ENCODE measurements at places on chromosomes 7 and 10.

- DNase-seq: peak; percentile 36
These were observed 20.4 kb upstream of the INPP5F start for GRCh38 chr10:119705434-119705831.

DNA sequence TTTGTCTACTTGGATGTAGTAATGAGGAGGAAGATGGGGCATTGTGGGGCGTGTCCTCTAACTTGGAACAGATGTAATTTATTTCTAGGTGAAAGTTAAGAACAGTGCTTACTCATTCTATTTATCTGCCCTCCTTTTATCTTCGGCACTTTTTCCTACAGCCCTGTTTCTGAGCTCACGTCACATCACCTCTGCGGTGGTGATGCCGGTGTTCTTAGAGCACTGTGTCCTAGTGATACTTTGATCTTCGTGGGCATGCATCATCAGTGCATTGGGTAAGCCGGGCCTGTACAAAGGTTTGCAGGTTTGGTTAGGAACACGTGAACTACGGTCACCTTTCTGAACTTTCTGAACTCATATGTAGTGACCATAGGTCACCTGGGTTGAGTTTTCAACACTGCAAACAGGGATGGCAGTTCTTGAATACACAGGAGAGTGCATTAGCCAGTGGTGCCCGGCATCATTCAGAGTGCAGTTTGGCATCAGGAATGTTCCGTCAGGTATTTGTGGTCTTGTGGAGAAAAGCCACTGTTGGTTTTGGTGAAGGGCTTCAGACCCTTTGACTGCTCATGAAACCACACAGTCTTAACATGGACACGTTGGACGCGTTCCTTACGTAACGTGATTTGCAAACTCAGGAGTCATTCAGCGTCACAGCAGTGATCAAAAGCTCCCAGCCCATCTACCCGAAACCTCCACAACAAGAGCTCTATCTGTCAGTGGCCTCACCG is 5.6 kb downstream of the POR start:
- DNase-seq: peak; percentile 19

DNA sequence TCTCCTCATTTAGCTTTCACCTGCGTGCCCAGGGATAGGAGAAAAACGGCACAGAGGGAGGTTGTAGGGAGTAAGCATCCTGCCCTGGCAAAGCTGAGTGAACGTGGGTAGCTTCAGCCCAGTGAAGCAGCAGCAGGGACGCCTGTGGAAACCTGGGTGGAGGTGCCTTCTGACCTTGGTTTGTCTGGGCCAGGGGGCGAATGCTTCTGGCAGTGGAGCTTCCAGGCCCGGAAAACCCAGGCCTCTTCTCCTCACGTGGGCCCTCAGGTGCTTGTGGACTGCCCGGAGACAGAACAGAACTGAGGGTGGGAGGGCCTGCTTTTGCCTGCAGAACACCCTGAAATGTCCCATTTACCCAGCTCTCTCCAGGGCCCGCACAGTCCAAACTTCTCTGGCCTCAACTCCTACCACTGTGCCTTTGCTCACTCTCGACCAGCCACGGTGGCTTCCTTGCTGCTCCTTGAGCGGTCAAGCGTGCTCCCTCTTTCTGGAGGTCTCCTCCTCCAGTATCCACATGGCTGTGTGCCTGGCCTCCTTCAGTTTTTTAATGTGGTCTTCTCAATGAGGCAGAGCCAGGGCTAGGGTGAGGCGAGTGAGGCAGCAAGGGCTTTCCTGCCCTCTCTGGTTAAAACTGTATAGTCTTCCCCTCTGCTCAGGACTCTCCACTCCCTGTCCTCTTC is 62.4 kb downstream of the TMEM209 start:
- no peak for DNase-seq

DNA sequence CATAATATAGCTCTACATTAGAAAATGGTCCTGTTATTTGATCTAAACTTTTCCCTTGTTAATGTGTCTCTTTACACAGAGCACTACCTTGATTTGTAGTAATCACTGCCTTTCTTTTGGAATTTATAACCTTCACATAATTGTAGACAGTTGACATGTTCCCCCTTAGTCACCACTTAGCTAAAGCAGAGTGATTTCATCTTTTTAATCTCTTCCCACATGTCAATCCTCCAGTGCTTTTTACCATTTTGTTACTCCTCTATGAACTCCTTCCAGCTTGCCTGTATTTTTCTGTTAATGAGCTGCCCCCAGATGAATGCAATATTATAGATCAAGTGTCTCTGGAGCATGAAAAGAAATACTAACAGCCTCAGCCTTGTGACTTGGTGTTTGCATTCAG is 2.6 kb upstream of the PPP1R3A start:
- DNase-seq: no peak

DNA sequence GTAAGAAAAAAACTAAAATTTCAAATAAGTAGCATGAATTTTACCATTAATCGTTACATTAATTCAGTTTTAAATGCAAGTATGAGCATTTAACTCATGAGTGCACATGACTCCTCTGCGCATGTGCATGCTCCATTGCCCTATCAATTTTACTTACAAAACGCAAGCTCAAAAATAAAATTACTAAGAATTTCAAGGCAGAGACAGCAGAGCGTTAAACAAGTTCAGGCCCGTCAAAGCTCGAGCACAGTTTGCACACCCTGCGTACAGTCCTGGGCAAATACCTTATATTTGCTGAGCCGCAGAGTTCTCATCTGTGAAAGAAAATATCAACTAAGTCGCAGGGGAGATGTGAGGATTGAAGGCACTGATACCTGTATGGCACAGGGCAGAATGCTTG is 373.6 kb downstream of the BBS9 start:
- no peak for DNase-seq

DNA sequence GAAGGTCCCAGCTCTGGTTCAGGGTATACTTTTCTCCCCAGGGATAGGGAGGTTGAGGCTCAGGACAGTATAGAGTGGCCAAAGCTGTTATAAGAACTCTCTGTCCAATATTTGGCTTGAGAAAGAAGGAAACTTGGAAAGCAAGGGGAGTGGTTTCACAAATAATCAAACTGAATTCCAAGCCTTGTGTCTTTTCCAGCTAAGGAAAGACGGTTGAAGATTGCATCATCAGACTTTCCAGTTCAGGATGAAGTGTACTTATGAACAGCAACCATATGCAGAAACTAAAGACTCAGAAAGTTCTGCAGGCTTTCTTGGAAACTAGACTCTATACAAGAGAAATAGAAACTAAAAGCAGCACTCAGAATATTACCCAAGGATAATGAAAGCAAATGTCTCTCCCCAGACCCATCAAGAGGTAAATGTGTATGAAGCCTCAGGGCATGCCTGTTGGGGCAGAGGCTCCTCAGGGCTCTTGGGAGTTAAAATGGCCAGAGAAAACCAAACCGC is 46.4 kb downstream of the RAMP3 start:
- no peak for DNase-seq

DNA sequence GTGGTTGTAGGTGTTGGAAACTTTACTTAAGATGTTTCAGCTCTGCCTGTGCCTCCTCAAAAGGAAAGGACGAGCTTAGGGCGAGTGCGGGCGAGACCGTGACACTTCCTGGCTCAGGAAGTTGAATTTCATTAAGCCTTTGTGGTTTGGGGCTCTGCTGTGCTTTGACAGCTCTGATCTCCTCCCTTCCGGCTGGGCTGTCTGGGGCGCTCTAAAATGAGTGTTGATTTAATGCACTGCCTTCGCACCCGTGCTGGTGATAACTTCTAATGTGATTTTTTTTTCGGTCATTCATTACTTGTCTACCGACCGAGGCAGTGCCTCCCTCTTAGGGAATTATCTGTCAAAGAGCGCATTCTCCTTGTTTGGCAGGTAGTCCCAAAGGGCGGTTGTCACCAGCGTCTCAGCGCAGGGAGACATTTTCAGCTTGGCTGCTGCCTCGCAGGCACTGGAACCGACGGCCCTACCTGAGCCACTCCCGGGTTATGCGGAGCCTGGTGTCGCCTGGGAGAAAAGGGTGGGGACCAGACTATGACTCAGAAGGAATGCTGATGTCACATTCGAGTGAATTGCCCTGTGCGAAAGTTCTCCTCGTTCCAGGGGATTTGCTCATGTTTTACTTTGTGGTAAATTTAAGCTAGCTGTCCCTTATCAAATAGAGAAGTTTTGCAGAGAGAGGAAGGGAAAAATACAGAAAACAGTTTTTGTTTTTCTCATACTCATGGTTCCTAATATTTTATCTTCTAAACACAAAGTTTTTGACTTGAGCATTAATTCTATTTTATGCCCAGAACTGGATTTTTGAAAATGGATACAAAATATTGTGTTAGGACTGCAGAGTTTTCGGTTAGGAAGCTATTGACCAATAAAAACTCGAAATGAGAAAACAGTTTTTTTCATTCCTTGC is 920 bp downstream of the TES start:
- DNase-seq: peak; percentile 83

DNA sequence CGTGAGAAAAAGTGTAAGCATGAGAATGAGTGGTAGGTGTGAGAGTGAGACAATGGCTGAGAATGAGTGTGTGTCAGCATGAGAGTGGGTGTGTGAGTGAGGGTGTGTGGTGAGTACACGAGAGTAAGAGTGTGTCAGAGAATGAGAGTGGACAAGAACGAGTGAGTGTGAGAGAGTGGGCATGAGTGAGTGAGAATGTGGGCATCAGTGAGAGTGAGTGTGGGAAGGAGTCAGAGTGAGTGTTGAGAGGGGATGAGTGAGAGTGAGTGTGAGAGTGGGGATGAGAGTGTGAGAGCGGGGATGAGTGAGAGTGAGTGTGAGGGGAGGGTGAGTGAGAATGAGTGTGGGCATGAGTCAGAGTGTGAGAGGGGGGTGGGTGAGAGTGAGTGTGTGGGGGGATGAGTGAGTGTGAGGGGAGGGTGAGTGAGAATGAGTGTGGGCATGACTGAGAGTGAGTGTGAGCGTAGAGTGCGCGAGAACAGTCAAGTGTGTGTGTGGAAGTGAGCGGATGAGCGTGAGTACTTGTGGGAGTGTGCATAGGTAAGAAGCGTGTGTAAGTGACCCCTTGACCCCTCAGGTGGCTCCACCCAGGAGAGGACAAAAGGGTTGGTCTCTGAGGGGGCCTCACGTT is 75.8 kb downstream of the GOLGA7B start:
- DNase-seq: no peak

DNA sequence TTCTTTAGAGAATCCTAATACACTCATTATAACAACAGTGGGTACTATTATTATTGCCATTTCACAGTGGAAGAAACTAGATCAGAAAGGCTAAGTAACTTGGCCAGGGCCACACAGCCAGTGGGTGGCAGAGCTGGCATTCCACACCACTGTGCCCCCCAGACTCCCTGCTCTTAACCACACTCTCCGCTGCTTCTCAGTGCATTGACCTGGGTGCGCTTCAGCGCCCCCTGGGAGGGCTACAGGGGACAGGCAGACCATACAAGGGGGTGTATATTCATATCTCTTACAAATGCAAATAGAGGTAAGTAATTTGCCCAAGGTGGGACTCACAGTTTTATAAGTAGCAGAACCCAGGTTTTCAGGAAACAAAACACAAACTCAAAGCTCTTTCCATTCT is 77.0 kb upstream of the NMT2 start:
- peak; percentile 41 for DNase-seq

DNA sequence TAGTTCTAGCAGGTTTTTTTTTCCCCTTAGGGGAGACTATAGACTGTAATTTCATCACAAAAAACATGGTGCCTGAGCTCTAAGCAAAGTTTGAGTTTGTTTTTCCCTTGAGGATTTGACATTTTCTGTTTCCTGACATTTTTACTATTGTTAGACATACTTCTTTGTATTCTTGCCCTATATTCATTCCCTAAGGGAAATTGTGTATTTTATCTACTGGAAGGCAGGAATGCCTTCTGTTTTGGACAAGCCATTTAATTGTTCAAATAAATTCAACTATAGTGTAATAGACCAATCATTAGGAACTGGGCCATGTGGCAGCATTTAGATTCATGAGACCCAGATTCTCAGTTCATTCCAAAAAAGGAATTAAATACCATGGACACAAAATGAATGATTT is 335.0 kb downstream of the EXOC4 start:
- no peak for DNase-seq

DNA sequence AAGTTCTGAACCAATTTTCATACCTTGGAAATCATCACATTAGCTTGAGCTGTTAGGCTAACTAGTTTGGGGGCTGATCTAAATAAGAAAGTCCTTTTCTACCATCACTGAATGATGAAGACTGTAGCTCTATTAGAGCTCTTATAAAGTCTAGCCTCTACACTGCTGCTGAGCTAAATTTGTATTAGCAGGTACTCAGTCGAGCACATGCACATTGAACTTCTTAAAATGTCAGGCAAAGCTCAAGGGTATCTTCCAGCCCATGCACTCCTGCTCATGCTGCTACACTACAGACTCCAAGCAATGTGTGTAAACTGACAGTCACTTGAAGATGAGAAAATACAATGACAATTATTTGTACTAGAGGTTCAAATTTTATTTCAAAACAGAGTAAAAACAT is 158.8 kb upstream of the TMEM229A start:
- no peak for DNase-seq

GRCh38 chr10:33363106-33363505 is 28.6 kb upstream of the NRP1 start:
- no peak for DNase-seq

DNA sequence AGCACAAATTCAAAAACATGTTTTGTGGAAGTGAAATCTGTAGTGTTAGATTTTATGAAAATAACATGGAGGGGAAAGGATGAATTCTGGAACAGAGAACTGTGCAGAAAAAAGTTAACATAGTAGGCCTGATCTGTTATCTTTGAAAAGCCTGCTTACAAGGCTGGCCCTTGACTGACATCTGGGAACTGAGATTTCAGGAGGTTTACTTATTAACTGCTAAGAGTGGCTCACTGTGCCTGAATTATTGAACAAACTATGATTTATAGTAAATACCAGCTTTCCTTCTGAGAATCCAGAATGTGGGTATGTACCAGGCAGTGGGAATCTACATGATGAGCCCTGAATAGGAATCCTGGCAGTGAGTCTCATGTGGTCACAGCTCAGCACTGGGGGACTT is 30.5 kb downstream of the NSUN6 start:
- no peak for DNase-seq

GRCh38 chr10:58107506-58107905 is 160.2 kb downstream of the IPMK start:
- DNase-seq: no peak

- no peak for DNase-seq
These were observed 49.4 kb downstream of the ZNF467 start for GRCh38 chr7:149723795-149724495.

GRCh38 chr10:60957667-60958221 is 13.8 kb upstream of the RHOBTB1 start:
- DNase-seq: no peak

DNA sequence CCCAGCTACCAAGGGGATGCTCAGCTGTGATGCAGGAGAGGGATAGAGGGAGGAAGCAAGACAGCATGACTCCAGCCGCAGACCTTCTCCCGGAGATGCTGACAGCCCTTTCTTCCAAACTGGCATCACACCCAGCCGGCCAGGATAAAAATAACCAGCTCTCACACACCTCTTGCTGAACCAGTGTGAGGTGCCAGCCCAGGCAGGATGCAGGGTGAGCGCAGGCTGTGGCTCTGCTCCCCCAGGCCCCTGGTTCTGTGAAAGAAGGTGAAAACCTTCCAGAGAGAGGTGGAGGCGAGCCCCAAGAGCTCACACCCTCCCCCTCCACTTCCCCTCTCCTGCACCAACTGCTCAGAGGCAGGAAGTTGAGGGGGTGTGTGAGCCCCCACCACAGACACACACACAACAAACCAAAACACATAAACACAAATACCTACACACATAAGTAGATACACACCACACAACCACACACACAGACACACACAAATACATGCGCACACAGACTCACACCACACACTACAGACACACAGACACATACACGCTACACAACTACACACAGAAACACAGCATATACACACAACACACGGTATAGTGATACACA is 4.0 kb downstream of the GPR15LG start:
- peak; percentile 63 for DNase-seq

GRCh38 chr10:100009793-100010676 is at the start of gene DNMBP:
TSS of gene DNMBP (minus strand) at chr10:100009947. CDS start at chr10:99972124, 37,823 bp downstream.
- DNase-seq: peak; percentile 89

GRCh38 chr7:30430777-30431176 is 47.8 kb downstream of the NOD1 start:
- DNase-seq: no peak

Data from CD4-positive, alpha-beta T cell treated with Interleukin-6 for 4 hours (primary cell).